Sigmoid colon (tissue), 7 donors: ENCODE measurements at places on chromosomes 11 and 22.

DNA sequence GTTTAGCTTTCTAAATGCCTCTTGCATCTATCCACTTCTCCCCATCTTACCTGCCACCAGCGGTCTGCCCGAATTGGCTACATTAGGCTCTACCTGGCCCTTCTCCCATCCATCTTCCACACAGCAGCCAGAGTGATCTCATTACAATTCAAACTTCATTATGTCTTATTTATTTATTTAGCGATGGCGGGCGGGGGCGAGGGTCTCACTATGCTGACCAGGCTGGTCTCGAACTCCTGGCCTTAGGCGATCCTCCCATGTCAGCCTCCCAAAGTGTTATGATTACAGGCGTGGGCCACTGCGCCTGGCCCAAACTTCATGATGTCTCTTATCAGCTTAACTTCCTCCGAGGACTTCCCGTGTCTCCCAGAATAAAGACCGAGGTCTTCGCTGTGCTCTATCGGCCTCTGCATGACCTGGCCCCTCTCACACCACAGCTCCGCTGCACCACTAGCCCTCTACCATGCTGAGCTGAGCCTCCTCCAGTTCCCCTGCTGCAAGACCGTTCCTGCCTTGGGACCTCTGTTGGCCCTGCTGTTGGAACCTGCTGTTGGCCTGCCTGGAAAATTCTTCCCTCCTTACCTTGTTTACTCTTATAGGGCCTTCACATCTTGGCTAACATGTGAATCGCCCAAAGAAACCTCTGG, 870 bp upstream of the CTTN start:
- DNase-seq, result no peak

- DNase-seq, result peak; percentile 95
These were observed 20.4 kb downstream of the ADAMTS8 start for GRCh38 chr11:130407978-130408377.

DNA sequence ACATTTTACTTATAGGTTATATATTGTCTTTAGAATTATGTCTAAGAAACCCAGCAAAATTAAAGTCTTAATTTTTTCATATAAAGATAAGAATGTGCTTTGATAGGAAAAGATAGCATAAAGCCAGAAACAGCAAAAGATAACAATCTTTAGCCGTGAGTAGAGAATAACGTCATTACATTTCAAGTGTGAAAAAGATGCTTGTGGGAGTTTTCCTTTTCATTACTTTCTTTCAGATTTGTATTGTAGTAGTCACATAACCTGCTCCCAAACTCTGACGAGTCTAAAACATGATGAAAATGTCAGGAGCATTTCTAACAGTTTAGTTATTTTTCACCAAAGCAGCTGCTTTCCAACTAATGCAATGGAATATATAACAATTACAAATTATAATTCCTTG, 31.3 kb downstream of the ARFGAP3 start:
- DNase-seq, result no peak

- no peak for DNase-seq
These were observed 49.5 kb downstream of the PRR5L start for GRCh38 chr11:36345535-36346141.

DNA sequence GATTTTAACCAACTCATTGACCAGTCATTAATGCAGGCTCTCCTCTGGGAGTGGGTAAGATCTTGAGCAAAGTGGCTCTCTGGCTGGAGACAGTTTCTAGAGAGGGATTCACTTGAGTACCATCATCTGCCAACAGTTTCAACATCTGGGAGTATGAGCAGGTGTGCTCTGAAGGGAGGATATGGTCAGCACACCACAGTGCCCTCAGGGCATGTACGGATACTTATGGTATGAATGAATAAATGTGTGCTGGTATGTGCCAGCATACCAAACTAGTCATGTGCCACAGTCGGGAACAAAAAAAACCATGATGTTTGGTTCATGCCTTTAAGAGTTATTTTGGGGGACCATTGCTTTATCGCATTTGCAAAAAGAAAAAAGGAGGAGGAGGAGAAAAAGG, 1197.5 kb upstream of the TENM4 start:
- DNase-seq, result no peak

- DNase-seq, result no peak
These were observed 2.4 kb upstream of the TRABD start for GRCh38 chr22:50183141-50183971.

DNA sequence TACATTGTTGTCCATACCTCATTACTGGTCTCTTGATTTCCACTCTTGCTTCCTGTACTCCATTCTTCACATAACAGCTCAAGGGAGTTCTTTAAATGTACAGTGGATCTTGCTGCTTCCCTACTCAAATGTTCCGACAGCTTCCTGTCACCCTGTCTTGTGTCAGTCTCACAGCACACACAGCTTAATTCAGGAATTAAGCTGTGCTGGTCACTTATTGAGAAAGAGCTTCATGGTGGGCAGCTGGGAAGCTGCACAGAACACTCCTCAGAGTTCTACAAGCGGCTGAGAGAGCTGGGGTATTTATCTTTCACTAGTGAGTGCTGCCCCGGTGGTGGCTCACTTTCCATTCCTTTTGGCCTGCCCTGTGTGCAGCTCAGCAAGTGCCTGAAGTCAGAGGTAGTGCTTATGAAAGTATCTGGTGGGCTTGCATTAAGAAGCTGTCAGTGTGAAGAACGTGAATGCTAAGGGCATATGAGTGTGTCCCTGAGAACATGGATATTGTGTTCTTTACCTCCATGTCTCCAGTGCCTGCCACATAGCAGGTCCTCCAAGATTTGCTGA, 48.7 kb downstream of the KCNQ1OT1 start:
- no peak for DNase-seq

DNA sequence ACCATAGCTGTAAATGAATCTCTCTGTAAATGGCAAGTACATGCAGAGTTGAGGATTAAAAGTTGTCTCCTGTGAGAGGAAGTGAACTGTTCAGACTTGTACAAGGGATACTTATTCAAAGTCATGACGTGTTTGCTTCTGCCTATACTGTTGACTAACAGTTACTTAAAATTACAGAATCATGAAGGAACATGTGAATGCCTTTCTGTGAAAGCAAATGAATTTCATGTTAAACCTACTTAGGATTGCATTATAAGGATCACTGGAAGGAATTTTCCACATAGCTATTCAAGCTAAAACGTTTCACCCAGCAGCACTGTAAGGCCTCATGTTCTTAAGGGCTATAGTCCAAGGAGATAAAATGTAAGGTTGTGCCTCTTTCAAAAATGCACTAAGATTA, 93.4 kb upstream of the BIRC3 start:
- no peak for DNase-seq

DNA sequence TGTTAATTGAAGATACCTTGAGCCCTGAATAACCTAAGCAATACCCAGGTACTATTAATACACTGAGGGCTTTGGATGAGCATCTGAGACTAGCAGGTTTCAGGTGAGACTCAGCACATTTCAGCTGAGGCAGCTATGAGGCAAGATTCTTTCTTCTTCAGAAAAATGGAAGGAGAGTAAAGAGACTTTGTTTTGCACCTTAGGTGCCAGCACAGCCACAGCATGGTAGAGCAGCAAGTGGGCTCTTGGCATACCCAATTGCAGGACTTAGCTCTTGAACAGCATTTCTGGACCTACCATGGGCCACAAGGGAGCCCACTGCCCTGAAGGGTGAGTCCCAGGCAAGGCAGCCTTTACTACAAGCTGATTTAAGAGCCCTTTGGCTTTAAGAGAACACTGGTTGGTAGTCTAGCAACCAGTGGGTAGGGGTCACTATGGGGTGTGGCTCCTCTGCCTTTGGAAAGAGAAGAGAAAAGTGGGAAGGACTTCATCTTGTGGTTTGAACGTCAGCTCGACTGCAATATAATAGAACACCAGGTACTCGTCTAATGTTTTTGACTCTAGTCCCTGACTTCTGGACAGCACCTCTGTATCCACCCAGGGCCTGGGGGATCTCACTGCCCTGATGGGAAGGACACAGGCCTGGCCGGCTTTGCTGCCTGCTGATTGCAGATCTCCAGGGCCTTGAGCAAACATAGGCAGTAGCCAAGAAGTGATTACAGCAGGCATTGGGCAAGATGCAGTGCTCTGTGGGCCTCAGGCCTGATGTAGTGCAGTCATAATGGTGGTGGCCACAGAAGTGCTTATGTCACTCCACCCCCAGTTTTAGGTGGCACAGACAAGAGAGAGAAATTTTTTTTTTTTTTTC, 73.3 kb downstream of the GLYATL1 start:
- no peak for DNase-seq

- no peak for DNase-seq
These were observed 56.0 kb downstream of the COPB1 start for GRCh38 chr11:14443638-14444037.

DNA sequence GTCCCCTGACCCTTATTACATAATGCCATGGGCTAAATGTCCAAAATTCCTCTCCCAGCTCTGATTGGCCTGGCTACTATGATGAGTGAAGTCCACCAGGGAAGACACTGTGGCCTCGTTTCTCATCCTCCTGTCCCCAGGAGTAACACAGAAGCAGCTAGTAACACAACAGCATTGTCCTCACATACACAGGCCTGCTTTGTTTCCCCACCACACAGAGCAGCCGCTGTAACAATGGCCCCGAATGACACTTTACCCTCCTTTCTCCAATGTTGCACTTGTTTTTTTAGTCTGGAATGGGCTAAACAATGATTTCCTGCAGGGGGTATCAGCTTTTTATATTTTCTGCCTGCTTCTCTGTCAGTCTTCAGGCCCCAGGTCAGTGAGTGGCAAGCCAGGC, at the start of gene PRR5L:
Gene PRR5L, plus strand, starts transcription at position 363 of the 400 bp plus-strand sequence. CDS start 104,834 bp downstream, outside the sequence.
- DNase-seq, result no peak

- no peak for DNase-seq
These were observed 8.7 kb downstream of the ZMAT5 start for GRCh38 chr22:29758068-29758622.

DNA sequence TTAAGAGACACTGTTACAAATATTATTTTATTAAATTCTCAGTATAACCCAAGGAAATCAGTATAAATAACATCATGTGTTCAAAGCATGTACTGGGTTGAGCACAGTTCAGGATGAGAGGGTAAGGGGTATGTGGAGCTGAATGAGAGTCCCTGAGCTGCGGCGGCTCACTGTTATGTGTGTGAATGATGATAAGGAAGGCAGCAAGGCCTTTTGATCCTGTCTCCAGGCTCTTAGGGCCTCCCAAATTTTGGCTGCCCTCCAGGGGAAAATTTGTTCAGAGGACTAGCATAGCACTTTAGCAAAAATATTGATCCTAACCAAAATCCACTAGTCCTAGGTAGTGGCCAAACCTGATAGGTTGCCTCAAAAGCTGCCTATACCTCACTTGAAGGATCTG, 86.1 kb upstream of the SPON1 start:
- DNase-seq, result no peak

GRCh38 chr22:20224917-20225692, 43.0 kb downstream of the RTN4R start:
- no peak for DNase-seq

GRCh38 chr22:42522546-42522945, 3.0 kb upstream of the RRP7A start:
- no peak for DNase-seq

- no peak for DNase-seq
These were observed 32.2 kb upstream of the CARS1 start for GRCh38 chr11:3089236-3090061.
